Activated naive CD4-positive, alpha-beta T cell treated with anti-CD3 and anti-CD28 coated beads, Interleukin-2, amount 50 U/mL, for 16 hours (primary cell): ENCODE measurements at places on chromosomes 13 and 19.
A peak's percentile ranks its signal among the peaks of the same experiment; 100 is the strongest.

DNA sequence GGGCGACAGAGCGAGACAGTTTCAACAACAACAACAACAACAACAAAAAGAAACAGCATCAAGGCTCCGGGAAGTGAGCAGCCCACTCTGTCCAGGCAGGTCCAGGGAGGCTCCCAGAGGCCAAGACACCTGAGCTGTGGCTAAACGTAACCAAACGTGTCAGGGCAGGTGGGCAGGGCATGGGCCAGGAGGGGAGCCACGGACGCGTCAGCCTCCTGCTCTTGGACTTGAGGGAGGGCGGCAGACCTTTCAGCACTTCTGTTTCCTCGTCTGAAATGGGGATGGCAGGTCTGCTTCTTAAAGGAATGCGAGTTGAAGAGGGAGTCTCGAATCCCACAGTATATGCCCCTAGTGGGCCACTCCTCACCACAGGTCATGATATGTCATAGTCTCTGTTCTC lies 53.8 kb downstream of the MYO9B start:
- DNase-seq = no peak

DNA sequence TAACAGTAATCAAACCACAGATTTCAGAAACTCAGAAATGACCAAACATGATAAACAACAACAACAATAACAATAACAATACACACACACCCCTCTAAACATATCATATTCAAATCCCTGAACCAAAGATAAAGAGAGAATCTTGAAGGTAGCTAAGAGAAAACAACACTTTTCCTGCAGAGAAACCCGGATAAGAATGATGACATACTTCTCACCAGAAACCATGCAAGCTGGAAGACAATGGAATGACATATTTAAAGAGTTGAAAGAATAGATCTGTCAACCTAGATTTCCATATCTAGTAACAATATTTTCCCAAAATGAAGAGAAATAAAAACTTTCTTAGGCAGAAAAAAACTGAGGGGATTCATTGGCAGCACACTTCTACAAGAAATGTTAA lies 138.1 kb downstream of the LIG4 start:
- DNase-seq = no peak

DNA sequence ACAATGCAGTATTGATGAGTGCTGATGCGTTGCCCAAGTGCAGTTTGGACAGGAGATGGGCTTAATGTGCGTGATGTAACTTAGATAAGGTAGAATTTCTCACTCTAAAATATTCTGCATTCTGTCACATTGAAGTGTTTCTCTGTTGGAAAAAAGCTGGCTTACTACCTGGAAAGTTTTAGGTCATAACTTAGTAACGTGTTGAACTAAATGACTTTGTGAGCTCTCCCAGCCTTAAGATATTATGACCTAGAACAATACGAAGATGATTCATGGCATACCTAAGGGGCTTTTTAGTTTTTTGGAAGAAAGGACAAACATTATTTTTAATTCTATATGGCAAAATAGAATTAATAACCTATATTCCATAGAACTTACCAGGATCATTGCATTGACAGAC lies 9.0 kb downstream of the UFM1 start:
- DNase-seq = no peak

DNA sequence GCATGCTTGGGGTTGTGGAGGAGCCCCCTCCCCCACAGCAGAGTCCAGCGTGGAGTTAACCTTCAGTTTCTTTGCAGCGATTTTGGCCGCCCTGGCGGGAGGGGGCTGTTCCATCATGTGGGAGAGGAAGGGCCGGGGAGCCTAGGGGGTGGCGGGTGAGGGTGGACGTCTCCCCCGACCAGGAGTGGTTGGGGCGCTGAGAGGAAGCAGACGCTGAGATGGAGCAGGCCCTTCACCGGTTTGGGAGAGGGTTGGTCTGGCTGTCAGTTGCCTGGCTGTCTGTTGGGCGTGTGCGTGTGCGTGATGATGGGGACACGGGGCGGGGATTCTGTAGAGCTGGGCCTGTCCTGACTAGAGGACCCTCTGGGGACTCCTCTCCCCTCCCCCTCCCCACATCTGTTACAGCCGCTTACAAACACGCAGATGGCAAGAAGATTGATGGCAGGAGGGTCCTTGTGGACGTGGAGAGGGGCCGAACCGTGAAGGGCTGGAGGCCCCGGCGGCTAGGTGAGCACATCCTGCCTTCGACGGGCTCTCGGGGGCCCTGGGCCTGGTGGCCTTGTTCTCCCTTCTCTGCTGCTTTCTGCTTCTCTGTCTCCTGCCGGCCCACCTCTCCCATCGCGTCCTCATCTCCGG lies 9.8 kb upstream of the LIN7B start:
- DNase-seq = no peak

DNA sequence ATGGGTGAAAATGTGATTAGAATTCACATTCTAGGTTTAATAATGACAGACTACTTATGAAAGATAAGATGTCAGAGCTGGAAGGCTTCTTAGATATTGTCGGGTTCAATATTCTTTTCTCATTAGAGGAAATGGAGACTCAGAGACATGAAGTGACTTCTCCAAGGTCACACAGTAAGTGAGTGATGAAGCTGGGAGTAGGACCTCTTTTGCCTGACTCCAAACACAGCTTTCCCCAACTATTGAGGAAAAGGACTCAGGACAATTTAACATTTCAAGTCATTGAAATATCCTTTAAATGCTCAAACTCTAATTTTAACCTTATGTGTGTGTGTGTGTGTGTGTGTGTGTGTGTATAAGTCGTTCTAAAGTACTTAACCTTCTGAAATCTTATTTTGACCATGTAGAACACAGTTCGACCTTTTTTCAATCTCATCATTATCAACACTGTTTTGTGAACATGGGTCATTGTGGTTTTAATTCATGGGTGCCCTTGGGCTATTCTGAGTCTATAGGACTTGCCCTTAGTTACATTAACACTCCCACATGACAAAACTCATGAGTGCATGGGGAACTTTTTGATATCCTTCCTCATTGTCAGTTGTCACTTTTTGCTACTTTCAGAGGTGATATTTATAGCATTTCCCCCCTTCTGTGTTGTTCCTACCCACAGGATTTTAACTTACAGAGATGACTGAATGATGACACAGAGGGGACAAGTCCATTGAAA lies 53.0 kb downstream of the LRCH1 start:
- no peak for DNase-seq

- no peak for DNase-seq
Measured at GRCh38 chr19:12921047-12921446, 2.0 kb upstream of the SYCE2 start.

GRCh38 chr13:23619068-23619855 lies 49.0 kb downstream of the TNFRSF19 start:
- no peak for DNase-seq

DNA sequence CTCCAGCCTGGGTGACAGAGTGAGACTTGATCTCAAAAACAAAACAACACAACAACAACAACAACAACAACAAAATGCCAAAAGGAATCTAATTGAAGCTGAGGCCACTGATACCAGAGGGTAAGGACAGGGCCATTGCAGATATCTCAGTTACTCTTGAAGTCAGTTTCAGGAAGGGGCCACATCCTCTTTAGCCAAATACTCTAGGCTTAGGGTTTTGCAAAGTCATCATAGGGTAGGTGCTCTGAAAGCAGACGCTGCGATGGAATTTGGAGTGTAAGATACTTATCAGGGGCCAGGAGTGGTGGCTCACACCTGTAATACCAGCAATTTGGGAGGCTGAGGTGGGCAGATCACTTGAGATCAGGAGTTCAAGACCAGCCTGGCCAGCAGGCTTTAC lies 46.6 kb upstream of the UBAC2 start:
- DNase-seq = no peak

DNA sequence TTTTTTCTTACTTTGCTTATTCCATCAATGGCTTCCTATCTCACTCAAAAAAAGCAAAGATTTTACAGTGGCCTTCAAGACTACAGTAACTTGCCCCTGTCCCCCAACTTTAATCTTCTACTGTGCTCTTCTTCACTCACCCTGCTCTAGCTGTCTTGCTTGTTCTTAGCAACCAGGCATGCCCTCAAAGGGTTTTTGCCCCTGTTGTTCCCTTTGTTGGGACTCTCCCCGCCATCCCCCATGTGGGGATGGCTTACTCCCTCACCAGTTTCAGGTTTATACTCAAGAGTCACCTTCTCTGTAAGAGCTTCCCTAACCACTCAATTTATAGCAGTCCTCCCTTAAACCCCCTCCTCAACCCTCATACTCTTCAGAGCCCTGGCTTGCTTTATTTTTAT lies 5.4 kb downstream of the MTMR6 start:
- no peak for DNase-seq

GRCh38 chr13:80340651-80341100 lies 250 bp downstream of the SPRY2 start:
- DNase-seq = no peak

DNA sequence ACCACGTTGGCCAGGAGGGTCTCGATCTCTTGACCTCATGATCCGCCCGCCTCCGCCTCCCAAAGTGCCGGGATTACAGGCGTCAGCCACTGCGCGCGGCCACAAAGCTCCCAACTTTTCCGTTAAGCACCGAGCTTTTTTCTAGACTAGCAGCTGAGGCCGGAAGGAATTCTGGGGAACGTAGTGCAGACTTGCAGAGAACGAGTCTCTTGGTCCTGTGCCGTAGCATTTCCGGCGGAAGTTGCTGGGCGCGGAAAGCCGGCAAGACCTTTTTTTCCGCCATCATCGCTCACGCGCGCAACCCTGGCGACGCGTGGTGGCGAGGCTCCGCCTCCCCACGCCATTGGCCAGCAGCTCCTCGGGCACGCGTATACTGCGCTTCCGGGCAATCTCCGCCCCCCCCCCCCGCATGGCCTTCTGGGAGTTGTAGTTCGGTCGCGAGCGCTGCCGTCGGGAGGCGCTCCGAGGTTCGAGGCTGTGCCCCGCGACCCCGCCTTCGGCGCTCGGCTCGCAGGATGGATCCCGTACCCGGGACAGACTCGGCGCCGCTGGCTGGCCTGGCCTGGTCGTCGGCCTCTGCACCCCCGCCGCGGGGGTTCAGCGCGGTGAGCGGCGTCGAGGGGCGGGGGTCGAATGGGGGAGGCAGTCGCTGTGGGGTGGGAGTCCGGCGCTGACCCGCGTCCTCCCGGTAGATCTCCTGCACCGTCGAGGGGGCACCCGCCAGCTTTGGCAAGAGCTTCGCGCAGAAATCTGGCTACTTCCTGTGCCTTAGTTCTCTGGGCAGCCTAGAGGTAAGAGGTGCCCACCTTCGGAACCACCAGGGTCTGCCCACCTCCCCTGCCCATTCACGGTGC lies at the start of gene MVB12A:
Gene MVB12A (plus strand): TSS at position 427 of the 854 bp plus-strand sequence. CDS start 89 bp downstream, at position 516.
- DNase-seq = peak; percentile 97

GRCh38 chr13:111906306-111906705 lies 160.6 kb upstream of the SOX1 start:
- DNase-seq = no peak

GRCh38 chr13:91126806-91127205 lies 220.7 kb upstream of the MIR17HG start:
- no peak for DNase-seq

DNA sequence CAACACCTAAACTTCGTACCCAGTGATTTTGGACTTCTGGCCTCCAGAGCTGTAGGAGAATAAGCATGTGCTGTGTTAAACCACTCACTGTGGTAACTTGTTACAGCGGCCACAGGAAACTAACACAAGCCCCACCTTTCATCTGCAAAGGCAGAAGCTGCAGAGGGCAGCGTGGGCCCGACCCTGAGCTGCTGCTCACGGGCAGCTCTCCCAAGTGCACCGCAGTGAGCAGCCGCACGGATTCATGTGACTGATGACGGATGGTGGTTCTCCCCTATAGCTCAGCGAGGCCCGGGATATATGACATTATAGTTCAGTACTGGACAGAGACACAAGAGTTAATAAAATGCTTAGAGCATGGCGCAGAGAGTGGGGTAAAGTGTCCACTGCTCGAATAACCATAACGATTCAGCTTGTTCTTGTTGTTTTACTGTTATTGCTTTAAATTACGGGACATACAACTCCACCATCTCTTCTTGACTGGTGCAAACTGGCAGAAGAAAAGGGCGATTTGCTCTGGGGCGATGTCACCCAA lies 21.9 kb downstream of the VRK3 start:
- DNase-seq = no peak

DNA sequence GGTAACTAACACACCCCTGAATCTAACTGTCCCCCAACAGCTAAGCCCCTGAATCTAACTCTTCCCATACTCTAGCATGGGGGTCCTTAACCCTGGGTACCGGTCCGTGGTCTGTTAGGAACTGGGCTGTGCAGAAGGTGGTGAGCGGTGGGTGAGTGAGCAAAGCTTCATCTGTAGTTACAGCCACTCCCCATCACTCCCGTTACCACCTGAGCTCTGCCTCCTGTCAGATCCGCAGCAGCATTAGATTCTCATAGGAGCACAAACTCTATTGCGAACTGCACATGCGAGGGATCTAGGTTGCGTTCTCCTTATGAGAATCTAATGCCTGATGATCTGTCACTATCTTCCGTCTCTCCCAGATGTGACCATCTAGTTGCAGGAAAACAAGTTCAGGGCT lies 6.2 kb upstream of the PHLDB3 start:
- DNase-seq = no peak

- no peak for DNase-seq
Measured at GRCh38 chr19:5567360-5567969, at the start of gene TINCR. TSS of gene TINCR (minus strand) at chr19:5567953.

DNA sequence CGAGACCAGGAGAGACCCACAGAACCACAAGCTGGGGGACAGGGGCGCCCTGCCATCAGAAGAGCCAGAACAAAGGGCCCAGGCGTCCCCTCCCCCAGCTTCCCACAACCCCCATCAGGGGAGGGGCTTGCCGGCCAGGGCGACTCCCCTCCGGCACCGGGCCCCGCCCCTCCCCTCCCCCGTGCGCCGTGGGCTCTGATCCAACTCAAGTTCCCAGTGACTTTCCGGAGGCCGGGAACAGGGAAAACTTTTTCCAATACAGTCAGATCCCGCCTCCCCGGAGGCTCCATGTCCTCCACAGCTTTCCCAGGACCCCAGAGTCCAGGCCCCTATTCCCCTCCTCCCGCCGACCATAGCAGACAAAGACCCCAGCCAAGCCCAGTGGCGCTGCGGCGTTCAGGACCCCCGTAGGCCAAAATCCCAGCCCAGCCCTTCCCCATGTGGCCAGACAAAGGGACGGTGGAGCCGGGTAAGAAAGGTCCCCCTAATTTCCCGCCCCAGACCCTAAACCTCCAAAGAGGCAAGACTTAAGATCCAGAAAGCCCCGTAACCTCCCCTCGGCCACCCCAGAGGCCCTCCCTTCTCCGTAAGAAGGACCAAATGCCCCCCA lies 673 bp downstream of the TEAD2 start:
- no peak for DNase-seq

DNA sequence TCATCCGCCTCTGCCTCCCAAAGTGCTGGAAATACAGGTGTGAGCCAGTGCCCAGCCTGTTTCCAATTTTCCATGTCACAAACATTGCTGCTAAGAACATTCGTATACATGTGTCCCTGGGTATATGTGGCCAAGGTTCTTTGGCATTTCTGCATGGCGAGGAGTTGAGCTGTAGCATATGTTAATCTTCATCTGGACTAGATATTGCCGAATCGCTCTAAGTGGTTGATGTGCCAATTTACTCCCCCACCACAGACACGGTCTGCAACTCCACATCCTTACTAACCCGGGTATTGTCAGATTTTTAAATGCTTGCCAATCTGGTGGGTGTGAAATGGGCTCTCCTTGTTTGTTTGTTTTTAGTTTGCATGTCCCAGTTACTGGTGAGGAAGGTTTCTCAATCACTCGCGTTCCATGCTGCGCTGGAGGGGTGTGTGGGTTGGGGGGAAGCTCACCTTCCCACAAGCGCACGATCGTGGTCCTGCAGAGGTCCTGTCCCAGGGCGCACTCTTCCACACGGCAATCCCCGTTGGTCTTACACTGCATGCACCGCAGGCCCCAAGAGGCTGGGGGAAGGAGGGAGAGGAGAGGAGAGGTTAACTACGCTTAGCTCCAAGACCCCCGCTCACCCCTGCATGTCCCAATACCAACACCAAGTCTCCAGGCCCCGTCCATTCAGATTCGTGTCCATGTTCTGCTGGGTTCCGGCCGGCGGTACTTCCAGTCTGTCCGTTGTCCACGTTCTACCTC lies 2.7 kb downstream of the PLAUR start:
- no peak for DNase-seq
